ENCODE measurements at places on chromosomes 2 and 18.

GRCh38 chr2:231769170-231770136 lies 11.6 kb downstream of the PDE6D start:
- DNase-seq = no peak

DNA sequence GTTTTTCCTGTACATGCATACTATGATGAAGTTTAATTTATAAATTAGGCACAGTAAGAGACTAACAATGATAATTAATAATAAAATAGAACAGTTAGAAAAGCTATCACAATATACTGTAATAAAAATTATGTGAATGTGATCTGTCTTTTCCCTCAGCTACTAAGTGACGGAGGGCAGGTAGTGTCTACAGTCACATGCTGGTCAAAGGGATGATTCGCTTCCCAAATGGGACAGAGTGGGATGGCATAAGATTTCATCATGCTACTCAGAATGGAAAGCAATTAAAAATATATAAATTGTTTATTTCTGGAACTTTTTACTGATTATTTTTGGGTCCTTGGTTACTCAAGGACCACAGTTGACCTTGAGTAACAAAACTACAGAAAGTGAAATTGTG lies 71.5 kb downstream of the DAW1 start:
- DNase-seq = no peak

DNA sequence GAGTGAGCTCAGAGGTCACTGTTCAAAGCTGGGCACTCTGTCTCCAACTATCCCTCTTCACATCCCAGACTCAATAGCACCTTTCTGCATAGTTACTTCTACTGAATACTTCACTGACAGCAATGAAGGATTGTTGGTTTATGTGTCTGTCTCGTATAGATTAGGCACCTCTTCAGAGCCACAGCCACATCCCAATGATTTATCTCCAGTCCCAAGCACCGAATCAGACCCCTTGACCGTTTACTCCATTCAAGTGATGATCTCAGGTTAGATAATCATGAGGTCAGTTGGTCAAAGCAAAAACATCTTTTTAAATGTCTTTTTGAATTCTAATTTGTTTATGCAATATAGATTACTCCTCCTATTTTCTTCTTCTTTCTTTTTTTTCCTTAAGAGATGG lies 14.7 kb downstream of the NEDD4L start:
- no peak for DNase-seq

- DNase-seq = peak; percentile 40
Measured at GRCh38 chr18:13813271-13813849, 10.6 kb upstream of the MC5R start.

DNA sequence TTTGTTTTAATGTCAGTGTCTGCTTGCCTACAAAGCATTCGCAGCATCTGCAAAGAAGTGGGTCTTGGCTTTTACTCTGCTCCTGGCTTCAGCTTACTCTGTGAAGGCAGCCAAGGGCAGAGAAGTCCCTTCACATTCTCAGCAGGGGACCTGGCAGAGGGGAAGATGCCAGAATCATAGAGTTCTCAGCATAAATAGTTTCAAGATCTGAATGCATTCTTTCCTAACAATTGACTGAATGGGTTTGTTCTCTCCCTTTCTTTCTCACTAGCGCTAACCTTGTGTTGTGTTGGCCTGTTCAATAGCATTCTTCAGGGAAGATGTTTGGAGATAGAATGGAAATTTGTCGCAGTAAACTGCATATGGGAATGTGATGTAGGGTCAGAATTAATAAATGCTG lies 106.9 kb downstream of the FARSB start:
- no peak for DNase-seq

GRCh38 chr2:238979636-238980035 lies 131.8 kb downstream of the TWIST2 start:
- no peak for DNase-seq

DNA sequence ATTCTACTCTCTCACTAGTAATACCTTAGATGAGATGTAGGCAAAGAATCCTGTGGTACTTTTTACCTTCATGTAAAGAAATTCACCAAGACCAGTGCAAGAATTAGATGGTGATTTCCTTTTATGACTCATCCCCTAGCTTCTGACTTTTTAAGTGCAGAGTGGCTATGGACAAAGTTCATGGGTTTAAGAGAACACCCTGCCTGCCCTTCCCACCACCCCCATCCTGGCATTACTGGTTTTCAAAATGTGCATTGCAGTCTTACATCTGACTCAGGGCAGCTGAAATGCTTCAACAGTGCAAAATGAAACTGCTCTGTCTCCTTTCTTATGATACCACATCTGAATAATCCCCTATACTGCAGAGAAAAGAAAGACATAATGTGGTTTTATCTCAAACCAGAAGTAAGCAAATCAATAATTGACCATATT lies 22.6 kb downstream of the MAIP1 start:
- no peak for DNase-seq

GRCh38 chr18:49738721-49739120 lies 74.6 kb downstream of the ACAA2 start:
- DNase-seq = no peak

- no peak for DNase-seq
Measured at GRCh38 chr2:230691005-230691647, 21.5 kb upstream of the CAB39 start.

DNA sequence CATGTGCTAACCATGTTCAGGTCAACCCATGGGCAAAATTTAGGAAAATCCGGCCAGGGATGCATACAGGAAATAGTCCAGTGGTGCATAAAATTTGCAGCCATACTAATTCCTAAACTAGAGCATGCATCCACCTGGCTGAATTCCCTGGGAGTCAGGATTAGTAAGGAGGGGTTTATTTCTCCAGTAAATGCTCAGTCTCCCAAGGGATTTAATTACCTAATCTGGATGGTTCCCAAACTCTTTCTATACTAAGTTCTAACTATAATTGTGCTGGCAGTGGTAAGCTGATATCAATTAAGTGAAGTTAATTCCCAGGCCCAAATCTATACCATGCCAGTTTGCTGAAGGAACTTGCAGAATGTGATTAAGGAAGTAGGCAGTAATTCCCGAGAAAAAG lies 26.2 kb upstream of the EVA1A start:
- DNase-seq = no peak

- DNase-seq = no peak
Measured at GRCh38 chr18:26210147-26210546, 16.1 kb upstream of the TAF4B start.

GRCh38 chr18:25164211-25164847 lies 187.6 kb downstream of the ZNF521 start:
- no peak for DNase-seq

- DNase-seq = no peak
Measured at GRCh38 chr18:61167902-61168301, 165.3 kb upstream of the CDH20 start.

GRCh38 chr2:75310876-75311275 lies 111.6 kb upstream of the TACR1 start:
- DNase-seq = no peak

- no peak for DNase-seq
Measured at GRCh38 chr2:215215637-215216036, 77.2 kb upstream of the ABCA12 start.

DNA sequence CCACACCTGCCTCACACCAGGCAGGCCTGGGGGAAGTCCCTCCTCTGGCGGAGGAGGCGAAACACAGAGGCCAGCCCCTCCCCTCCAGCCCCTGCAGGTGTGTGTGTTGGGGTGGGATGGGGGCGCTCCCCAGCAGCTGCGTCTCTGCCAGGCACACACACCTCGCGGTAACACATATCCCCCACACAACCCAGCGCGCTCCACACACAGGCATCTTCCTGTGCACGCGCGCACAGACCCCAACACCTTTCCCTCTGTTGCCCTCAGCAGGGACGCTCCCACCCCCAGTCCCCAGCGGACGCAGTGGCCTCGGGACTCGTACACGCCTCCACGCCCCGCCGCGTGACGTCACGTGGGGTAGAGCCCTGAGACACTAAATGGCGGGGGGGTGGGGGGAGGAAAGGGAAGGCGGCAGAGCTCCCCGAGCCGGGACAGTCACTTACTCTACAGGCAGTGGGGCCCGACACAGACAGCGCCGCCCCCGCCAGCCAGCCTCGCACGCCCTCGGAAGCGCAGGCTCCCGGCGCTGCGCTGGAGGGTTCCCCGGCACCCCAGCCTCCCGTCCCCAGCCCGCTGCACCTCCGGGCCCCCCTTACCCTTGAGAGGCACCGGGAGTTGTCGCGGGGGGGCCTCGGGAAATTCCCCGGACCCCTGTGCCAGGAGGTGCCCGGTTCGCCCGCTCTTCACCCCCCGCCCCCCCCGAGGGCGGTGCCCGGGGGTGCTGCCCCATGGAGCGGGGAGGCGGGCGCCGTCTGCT lies at the start of gene WNT10A:
Gene WNT10A, plus strand, starts transcription at position 751 of the 757 bp plus-strand sequence. CDS start 144 bp downstream, outside the sequence.
- DNase-seq = no peak

DNA sequence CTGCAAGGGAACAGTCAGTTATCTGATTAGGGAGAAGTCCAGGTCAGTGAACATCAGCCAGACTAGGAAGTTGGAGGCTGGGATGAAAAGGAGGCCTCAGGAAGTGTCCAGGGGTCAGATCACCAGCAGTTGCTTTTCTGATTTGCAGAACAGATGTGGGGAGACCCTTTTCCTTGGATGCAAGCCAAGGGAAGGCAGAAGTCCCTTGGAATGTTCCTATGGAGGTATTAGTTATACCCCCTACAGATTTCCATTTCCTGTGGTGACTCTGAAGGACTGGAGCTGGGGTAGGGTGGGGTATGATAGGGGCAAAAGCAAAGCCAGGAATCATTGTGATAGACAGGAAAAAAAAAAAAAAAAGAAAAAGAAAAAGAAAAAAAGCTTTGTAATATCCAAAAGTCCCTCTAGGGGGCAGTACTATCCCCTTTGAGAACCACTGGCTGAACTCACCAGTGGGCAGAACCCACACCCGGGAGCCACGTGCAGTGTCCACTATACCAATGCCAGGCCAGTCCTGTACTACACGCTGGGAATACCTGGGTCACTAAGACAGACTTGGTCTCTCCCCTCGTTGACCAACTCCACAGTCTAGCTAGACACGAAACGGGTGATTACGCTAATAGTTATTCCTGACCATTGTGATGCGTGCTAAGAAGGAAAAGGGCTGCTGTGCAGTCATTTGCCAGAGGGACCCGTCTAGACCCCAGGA lies 7.4 kb downstream of the DYSF start:
- DNase-seq = peak; percentile 9

- DNase-seq = no peak
Measured at GRCh38 chr2:232890536-232890895, 20.5 kb downstream of the SNORC start.

DNA sequence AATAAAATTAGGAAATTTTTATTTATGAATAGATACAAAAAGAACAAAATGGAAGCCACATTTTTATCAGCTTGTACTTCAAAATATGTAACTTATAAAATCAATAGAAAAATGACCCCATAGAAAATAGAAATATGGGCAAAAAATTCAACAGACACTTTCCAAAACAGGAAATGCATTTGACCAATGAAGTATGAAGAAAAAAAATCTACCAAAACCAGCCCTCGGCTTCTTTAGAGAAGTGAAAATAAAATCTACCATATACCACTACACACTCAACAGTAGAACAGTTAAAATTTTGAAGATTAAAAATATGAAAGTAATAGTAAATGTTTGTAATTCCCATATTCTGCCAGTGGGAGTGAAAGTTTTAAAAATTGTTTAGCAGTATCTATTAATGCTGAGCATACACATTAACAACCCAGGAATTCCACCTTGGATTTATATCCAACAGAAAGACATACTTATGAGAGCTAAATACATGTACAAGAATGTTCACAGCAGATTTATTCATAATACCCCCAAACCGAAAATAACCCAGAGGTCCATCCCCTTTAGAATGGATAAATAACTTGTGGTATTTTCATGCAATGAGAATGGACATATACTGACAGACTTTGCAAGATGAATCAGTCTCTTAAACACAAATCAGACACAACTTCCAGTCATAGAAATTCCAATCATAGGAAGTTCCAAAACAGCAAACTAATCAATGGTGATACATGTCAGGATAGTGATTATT lies 318.0 kb downstream of the FIGN start:
- no peak for DNase-seq

DNA sequence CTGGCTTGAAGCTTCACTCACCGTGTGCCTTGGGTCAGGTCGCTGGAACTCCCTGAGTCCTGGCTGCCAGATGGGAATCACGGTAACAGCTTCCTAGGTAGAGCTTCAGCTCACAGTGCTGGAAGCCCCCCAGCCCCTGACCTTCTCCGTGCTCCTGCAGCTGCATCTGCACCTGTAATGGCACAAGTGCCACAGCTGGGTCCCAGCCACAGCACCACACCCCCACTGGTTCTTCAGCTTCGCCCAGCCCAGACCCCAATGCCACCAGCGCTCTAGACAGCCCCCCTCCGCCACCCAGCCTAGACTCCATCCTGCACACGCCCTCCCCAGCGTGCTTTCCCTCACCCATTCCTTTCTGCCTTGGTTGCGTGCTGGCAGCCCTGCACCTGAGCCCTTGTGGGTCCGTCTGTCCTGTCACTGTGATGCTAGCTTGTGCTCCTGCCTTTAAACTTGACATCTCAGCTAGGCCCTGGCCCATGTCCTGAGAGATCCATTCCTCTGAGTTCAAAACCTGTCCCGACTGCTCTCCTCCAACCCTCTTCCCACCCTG lies 7.6 kb upstream of the ESPNL start:
- no peak for DNase-seq

- no peak for DNase-seq
Measured at GRCh38 chr2:239369631-239370161, 31.1 kb downstream of the HDAC4 start.

Data from NCI-H1092 treated with DMSO at 0.1 percent for 48 hours (cell line).